Activated T-helper 1 cell treated with anti-CD3 and anti-CD28 coated beads, Interleukin-12 subunit alpha, Interleukin-12 subunit beta, Interleukin-2, Interleukin-4 antibody, amounts not matched to agents 30 ng/mL and 10 ng/mL and 1 ng/mL, durations not matched to agents 14 hours and 24 hours and 36 hours (primary cell): ENCODE measurements at places on chromosomes 2 and 18. TPM values are rescaled to one million over a fixed set of nuclear protein-coding genes. Genes with fewer than 3 reads are reported as not detected.

Gene OTOS
- total RNA-seq = not detected in 2 replicates

DNA sequence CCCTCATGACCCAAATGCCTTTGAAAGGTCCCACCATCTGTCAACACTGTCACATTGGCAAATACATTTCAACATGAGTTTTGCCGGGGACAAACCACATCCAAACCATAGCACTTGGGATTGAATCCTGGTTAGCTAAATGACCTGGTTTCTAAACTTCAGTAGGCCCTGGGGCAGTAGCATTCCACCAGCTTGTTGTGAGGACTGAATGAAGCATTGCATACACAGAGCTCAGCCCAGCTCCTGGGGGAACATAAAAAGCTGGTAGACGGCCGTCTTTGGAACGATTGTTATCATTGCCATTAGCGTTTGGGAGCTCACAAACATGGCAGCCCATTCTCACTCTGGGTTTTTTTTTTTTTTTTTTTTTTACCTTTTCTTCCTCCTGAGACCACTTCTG, 57.5 kb upstream of the CXCR4 start:
- DNase-seq = no peak

DNA sequence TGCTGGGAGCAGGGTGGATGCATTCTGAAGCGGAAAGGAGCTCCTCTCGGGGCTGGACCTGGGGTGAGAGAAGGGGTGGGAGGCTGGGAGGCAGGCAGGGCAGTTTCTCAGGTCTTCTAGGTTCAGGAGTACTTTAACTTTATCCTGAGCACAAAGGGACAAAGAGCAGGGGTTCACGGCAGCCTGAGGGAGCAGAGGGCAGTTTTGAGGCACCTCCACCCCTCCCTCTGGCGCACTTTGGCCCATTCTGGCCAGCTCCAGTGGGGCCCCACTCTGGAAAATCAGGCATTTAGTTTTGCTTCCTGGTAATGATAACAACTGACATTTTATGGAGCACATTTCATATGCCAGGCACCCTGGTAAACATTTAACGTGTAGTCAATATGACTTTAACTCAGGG, 14.3 kb downstream of the B3GNT7 start:
- no peak for DNase-seq

Gene UPP2
- not detected in 2 replicates for total RNA-seq

DNA sequence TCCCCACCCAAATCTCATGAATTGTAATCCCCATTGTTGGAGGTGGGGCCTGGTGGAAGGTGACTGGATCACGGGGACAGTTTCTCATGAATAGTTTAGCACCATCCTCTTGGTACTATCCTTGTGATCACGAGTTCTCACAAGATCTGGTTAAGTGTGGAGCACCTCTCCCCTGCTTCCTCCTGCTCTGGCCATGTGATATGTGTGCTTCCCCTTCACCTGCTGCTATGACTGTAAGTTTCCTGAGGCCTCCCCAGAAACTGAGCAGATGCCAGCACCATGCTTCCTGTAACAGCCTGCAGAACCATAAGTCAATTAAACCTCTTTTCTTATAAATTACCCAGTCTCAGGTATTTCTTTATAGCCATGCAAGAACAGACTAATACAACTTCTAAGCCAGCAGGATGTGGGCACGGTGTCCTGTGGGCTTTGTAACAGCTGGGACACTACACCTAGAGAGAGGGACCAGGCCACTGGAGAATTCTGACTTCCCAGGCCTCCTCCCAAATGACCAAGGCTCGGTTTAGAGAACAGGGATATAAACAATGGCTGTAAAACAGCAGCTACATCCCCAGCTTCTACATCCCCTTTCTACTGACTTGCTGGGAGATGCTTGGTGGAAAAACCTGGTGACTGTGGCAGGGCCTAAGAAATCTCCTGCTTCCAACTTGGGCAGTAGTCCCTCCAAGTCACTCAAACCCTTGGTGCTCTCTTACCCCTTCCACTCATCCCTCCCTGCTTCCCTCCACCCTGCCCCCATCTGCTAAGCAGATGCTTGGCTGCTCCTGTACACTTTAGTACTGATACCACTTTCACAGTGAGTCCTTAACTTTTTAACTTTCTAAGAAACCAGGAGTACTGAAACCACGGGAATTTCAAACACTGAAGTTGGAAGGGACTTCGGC, 10.3 kb downstream of the STAT1 start:
- no peak for DNase-seq

DNA sequence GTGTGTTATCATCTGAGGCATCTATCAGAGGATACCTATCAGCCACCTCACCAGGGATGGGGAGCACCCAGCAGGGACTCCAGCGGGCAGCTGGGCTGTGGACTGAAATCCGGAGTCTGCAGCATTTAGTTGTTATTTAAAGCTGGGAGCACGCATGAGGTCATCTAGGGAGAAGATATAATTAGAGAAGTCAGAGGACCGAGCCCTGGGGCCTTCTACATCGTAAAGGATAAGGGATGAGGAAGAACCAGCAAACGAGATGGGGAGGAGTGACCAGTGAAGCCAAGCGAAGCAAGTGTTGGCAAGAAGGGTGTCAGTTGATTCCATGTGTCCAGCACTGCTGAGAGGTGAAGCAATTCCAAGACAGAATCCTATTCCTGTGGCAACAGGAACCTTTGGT, 70.3 kb downstream of the STEAP3 start:
- DNase-seq = no peak

DNA sequence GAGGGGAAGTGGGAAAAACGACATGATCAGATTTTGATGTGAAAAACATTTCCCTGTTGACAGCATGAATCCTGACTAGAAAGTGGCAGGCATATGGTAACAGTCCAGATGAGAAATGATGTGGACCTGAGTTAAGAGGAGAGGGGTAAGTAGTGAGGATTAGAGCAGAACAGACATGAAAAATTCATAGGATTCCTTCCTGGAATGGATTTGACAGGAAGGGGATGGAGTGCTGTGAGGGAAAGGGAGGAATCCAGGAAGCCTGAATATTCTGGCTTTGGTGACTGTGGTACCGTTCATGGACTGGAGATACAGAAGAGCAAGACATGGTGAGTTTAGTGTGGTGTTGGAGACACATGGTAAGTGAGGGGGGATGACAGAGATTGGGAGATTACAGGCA, 115.4 kb downstream of the TMEM131 start:
- DNase-seq = no peak

GRCh38 chr2:121707344-121707919, 29.2 kb downstream of the NIFK start:
- no peak for DNase-seq

- no peak for DNase-seq
These were observed 282.7 kb downstream of the EPHA4 start for GRCh38 chr2:221289389-221289788.

Gene KANSL1L
- 3.0 and 3.6 TPM in 2 replicates for total RNA-seq

GRCh38 chr2:139964721-139965440, 1184.7 kb upstream of the NXPH2 start:
- DNase-seq = no peak

DNA sequence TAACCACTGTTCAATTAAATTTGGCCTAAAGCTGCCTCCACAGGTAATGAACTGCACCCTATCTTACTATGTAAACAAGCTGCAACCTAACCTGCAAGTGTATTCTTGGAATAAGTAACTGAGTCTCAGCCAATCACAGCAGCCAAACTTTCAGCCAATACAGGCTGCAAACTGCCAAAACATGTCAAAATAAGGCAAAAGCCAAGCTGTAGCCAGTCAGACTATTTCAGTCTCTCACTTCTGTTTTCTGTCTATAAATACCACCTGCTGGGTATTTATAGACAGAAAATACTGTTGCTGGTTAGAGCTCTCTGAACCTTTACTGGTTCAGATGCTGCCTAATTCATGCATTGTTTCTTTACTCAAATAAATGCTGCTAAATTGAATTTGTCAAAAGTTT, 14.3 kb downstream of the C2orf76 start:
- DNase-seq = no peak

DNA sequence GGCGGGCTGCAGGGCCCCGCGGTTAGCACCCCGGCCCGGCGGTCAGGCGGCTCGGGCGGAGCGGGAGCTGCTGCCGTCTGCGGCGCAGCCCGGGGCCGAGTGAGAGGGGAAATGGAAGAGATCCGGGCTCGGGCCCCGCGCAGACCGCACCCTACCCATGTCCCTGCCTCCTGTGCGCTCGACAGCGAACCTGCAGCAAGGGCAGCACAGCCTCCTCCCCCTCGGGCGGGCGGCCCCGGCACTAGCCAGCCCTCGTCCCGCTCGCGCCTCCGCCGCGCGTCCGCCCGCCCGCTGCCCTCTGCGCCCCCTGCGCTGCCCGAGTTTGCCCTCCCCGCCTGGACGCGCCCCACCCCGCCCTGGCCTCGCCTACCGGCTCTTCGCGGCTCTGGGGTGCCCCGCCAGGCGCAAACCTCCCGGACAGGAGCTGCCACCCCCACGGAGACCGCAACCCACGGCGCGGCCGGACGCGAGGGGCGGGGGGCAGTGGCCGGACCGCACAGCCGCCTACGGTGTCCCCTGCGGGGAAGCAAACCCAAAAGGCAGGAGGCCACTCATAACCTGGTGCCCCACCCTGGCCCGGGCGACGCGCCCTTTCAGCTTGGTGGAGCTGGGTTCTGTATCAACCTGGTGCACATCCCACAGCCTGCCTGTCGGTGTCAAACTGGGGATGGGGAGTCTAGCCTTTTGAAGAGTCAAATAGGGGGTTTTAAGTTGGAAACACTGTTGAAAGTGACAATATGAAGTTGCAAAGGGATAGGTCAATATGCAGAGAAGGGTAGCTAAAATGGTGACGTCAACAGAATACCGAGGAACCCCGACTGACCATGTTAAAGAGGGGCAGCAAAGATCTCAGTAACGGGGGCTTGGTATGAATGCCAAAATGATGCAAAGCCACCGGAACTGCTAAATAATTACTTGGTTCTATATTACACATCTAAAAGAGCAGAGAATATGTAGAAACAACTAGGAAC, at the start of gene IHH:
Gene IHH (minus strand): TSS at position 101 of the 971 bp plus-strand sequence. CDS start 454 bp downstream, outside the sequence.
- no peak for DNase-seq

GRCh38 chr2:70831861-70832260, 3.8 kb downstream of the CD207 start:
- DNase-seq = no peak

Gene SLC14A1
- 0.10 and 0.49 TPM in 2 replicates for total RNA-seq

DNA sequence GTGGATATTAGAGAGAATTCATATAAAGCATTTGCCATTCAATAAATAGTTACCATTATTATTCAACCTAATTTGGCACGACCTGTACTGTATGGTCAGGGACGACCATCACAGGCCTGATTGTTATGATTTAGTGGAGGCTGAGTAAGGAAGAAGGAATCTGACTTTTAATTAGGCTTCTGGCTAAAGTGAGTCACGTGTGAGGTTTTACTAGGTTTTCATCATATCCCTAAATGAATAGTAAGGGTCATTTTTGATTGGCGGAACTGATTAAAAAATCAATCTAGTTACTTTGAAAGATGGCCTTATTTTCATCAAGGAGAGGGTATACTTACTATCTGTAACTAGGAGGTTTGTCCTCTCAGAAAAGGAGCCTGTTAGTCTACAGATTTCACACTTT, 143.4 kb downstream of the ADCYAP1 start:
- DNase-seq = no peak

DNA sequence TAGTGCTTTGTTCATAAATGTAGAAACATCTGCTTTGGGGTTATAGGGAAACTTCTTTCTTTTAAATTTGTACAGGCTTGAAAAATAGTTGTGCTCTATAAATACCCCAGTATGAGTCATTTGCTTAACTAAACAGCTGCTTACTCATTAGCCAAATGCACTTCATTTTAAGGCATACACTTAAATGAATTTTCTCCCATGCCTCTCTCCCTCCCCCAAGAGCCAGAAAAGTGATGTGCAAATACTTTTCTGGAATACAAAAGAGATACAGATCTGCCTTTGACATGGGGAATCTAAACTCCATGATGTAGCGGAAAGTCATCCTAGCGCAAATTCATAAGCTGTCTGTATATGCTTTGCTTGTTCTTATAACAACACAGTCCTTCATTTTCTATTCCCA, 469.4 kb downstream of the DLGAP1 start:
- no peak for DNase-seq

- no peak for DNase-seq
These were observed 49.0 kb downstream of the PRKRA start for GRCh38 chr2:178401994-178402437.

GRCh38 chr18:24153397-24153796, 14.5 kb downstream of the CABYR start:
- no peak for DNase-seq

DNA sequence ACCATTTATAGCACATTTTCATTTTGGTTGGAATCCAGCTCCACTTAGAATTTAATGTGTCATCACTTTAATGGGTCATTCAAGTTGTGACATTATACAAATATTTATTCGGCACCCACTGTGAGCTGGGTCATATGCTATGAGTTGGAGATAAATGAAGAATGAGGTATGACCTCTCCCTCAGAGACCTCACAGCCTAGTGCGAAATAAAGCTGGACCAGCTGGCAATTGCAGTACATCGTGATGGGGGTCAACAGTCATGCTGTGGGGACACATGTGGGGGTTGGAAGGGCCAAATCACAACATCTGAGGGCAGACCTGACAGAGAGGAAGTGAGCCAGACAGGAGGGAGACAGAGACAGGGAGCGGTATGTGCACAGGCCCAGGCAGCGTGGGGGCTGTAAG, 175.4 kb downstream of the MAIP1 start:
- DNase-seq = no peak

- no peak for DNase-seq
These were observed 1348.7 kb upstream of the NXPH2 start for GRCh38 chr2:140128909-140129308.

GRCh38 chr18:70559446-70559845, 270.6 kb downstream of the SOCS6 start:
- no peak for DNase-seq

DNA sequence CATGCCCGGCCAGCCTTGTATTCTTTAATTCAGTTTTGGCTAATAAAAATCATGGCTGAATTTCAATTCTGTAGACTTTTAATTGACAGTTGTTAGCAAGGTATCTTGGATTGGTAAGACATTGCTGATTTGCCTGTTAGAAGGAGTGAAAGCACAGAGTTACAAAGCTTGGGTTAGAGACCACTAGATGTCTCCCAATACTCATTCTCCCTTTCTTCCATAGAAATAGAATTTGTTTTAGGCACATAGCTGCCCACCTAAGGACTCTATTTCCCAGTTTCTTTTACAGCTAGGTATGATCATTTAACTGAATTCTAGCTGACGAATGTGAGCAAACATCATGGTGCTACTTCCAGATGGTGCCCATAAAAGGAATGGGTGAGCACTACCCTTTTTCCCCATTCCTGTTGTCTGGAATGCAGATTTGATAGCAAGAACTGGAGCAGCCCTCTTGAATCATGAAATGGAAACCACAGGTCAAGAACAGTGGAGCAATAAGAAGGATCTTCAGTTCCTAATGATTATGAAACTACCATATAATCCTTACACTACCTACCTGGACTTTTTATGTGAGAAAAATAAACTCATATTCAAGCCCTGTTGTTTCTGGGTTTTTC, 17.5 kb downstream of the PECR start:
- no peak for DNase-seq

DNA sequence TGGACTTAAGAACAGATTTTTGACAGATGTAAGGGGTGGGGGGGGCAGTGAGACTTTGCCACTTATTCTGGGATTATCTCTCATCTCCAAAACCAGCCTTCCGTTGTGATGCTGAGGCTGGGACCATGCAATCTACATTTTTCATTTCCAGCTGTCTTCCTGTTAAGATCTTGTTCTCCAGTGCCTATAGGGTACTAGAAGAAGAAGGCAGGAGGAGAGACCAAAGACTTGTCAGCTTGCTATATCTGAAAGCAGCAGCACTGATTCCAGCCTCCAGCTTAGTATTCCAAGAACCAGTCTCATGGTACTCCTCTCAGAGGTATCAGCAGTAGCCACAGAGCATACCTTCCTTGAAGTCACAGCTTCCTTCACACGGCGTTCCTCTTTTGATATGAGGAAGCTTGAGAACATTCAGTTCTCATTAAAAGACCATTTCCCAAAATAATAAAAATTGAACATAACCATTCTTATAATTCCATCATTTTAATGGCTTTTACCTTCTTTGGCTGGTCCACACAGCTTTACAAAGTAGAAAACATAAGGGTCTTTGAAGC, 49.8 kb downstream of the USP34 start:
- no peak for DNase-seq
